ENCODE measurements at places on chromosomes 7 and 10.

GRCh38 chr7:117674617-117675016, 194.8 kb downstream of the CFTR start:
- DNase-seq = no peak

DNA sequence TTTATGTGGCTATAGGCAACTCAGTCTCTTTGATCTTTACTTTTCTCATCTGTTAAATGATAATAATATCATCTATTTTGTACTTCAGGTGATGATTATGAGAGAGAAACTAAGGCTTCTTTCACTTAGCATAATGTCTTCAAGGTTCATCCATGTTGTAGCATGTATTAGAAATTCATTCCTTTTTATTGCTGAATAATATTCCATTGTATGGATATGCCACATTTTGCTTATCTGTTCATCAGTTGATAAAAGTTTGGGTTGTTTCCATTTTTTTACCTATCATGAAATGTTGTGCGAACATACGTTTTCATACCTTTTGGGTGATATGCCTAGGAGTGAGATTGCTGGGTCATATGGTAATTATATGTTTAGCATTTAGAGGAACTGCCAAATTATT, 7.2 kb upstream of the CDK13 start:
- DNase-seq = no peak

DNA sequence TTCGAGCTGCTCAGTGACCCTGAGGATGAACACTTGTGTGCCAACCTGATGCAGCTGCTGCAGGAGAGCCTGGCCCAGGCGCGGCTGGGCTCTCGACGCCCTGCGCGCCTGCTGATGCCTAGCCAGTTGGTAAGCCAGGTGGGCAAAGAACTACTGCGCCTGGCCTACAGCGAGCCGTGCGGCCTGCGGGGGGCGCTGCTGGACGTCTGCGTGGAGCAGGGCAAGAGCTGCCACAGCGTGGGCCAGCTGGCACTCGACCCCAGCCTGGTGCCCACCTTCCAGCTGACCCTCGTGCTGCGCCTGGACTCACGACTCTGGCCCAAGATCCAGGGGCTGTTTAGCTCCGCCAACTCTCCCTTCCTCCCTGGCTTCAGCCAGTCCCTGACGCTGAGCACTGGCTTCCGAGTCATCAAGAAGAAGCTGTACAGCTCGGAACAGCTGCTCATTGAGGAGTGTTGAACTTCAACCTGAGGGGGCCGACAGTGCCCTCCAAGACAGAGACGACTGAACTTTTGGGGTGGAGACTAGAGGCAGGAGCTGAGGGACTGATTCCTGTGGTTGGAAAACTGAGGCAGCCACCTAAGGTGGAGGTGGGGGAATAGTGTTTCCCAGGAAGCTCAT, 1.1 kb downstream of the DDIT4 start:
- no peak for DNase-seq

- DNase-seq = no peak
Measured at GRCh38 chr7:1053002-1053411, 8.7 kb downstream of the GPR146 start.

- DNase-seq = no peak
Measured at GRCh38 chr7:5711409-5711808, 70.1 kb downstream of the RNF216 start.

GRCh38 chr10:90447831-90448230, 410.0 kb downstream of the HTR7 start:
- no peak for DNase-seq

GRCh38 chr7:4730971-4731370, 44.5 kb upstream of the AP5Z1 start:
- no peak for DNase-seq

- DNase-seq = no peak
Measured at GRCh38 chr10:90064295-90064694, 362.9 kb downstream of the KIF20B start.
